Hepatocyte (in vitro differentiated cells): ENCODE measurements at places on chromosomes 6 and 20. TPM values are rescaled to one million over a fixed set of nuclear protein-coding genes. Genes with fewer than 3 reads are reported as not detected.
A peak's percentile ranks its signal among the peaks of the same experiment; 100 is the strongest.

TRIM40 gene
- 0.40 and 1.0 TPM in 2 replicates for total RNA-seq

ALDH8A1 gene
- 9.9 and 11.0 TPM in 2 replicates for total RNA-seq

OLIG3 gene
- not detected in 2 replicates for total RNA-seq

LIME1 gene
- 6.6 and 11.7 TPM in 2 replicates for total RNA-seq

ALDH5A1 gene
- total RNA-seq, result 15.3 and 16.8 TPM in 2 replicates

STX11 gene
- total RNA-seq, result 0.27 and 1.6 TPM in 2 replicates

CLVS2 gene
- total RNA-seq, result under 0.01 and 0.07 TPM in 2 replicates

ELOVL2 gene
- total RNA-seq, result 20.8 and 24.8 TPM in 2 replicates

TCP11 gene
- not detected in 2 replicates for total RNA-seq

STX7 gene
- total RNA-seq, result 39.3 and 41.3 TPM in 2 replicates

DNA sequence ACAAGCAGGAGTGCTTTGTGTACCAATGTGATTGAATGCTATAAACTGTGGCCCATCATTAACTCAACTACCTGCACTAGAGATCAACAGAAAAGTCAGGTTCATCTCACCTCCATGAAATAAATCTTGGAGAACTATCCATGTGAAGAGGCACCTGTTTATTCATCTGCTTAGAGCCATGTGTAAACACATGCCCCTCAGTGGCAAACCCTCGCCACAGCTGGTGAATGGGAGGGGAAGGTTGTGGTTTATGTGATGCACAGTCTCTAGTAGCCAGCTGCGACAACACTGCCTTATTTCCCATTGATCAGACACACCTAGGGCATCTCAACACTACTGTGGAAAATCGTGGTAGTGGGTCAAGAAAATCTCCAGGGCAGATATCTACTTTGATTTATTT, 640.2 kb downstream of the PTPRT start:
- no peak for DNase-seq
- H3K4me3 ChIP-seq, result no peak overlapping the region
- no peaks in the 10 kb centered on the region for H3K4me1 ChIP-seq
- H3K27me3 ChIP-seq, result peaks cover 15% of the 10 kb centered on the region

DNA sequence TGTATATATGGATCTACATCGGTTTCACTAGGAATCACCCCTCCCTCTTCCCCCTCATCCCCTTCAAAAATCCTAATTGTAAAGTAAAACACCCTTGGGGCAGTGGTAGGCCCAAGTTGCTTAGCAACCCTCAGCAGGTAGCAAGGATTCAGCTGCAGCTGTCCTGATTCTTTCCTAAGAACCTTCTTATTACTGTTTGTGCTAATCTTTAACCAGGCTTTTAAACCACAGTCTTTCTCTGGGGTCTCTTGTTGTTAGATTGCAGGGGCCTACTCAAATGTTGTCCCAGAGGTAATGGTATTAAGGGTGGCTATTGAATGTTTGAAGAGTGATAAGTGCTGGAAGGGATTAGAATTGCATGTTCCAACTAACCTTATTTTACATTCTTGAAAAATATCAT, 46.4 kb downstream of the PRL start:
- H3K4me3 ChIP-seq, result no peak overlapping the region
- DNase-seq, result peak; percentile 18
- peak overlapping the region; percentile 71 for H3K27ac ChIP-seq
- H3K27me3 ChIP-seq, result no peaks in the 10 kb centered on the region

DNA sequence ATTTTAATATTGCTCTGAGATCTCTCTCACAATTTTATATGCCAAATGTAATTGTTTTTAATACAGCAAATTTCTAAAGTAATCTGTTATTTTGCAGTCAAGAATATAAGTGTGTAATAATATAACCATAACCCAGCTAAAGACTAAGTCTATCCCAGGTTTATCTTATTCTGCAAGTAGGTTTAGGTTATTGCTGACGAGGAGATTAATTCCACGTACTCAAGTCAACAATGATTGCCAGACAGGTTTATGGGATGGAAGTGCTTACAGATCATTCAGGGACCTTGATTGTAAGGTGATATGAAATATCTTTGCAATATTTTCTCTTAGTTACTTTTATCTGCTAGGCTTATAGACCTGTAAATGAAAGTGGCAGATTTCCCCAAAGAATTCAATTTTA, 698.3 kb downstream of the HDGFL1 start:
- no peak overlapping the region for H3K4me3 ChIP-seq
- H3K27ac ChIP-seq, result no peak overlapping the region
- no peaks in the 10 kb centered on the region for H3K36me3 ChIP-seq
- no peaks in the 10 kb centered on the region for H3K4me1 ChIP-seq
- H3K27me3 ChIP-seq, result no peaks in the 10 kb centered on the region

GRCh38 chr20:13205425-13205824, 15.6 kb upstream of the ISM1 start:
- H3K4me3 ChIP-seq, result no peak overlapping the region
- DNase-seq, result no peak
- H3K27ac ChIP-seq, result no peak overlapping the region
- H3K4me1 ChIP-seq, result no peaks in the 10 kb centered on the region

DNA sequence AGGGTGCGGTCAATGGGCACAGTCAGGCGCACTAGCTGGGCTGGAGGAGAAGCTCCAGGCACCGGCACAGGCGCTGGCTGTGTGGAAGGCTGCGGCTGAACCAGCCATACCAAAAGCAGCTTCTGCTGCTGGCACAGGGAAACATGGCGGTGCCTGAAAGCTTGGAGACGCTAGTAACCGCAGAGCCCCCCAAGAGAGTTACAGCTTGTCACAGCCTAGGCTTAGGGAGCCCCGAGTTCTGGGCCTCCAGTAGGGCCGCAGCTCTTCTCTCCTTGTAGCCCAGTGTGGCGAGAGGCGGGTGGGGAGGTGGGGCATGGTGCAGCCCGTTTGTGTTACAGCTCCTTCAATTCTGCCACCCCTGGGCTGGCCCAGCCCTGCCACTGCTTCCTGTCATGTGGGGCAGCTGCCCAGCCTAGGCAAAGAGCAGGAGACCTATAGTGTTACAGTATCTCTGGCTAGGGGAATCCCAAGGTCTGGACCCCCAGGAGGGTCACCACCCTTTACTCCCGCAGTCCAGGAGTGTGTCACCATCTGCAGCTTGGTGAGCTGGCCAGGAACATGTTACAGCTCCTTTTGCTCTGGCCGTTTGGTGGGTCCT, 58.6 kb upstream of the MANEA start:
- no peak overlapping the region for H3K27ac ChIP-seq
- H3K27me3 ChIP-seq, result no peaks in the 10 kb centered on the region
- no peak for DNase-seq
- no peak overlapping the region for H3K4me3 ChIP-seq
- H3K4me1 ChIP-seq, result no peaks in the 10 kb centered on the region
- H3K36me3 ChIP-seq, result no peaks in the 10 kb centered on the region

DNA sequence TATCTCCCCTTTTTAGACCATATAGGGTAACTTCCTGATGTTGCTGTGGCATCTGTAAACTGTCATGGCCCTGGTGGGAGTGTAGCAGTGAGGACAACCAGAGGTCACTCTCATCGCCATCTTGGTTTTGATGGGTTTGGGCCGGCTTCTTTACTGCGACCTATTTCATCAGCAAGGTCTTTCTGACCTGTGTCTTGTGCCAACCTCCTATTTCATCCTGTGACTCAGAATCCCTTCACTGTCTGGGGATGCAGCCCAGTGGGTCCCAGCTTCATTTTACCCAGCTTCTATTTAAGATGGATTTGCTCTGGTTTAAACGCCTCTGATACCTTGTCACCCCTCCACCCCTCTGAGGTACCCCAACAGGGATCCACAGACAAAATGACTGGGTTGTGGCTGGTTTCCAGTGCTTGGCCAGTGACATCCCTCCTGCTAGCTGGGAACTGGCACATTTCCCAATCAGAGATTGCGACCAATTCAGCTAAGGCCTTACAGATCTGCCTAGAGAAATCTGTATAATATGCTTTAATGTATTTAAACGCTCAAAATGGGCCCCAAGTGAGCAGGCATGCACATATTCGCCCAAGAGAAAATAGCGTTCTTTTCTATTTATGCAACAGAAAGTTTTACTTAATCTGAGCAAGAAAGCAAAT, 315.6 kb upstream of the QKI start:
- DNase-seq, result no peak
- no peaks in the 10 kb centered on the region for H3K36me3 ChIP-seq
- no peak overlapping the region for H3K27ac ChIP-seq
- no peak overlapping the region for H3K4me3 ChIP-seq
- H3K27me3 ChIP-seq, result no peaks in the 10 kb centered on the region

DNA sequence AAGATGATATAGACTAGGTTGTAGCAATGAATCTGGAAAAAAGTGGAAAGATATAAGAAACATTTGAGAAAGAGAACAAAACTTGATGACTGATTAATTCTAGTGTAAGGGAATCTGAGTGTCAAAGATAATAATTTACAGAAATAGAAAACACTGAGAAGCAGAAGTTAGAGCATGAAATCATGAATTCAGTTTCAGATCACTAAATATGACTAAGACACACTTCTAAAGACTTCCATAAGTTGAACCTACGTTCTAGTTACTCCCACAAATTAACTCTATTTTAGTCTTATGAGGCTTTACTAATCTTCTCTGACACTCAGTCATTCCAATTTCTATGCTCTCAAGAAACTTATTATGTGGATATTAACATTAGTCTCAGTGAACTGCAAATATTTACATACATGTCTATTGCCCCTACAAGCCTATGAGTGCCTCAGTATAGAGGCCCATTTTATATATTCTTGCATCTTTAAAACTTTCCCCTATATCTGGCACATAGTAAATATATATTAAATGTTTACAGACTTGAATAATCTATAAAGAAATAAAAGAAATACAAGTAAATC, 30.4 kb downstream of the IBTK start:
- no peak overlapping the region for H3K27ac ChIP-seq
- H3K27me3 ChIP-seq, result no peaks in the 10 kb centered on the region
- DNase-seq, result no peak

DNA sequence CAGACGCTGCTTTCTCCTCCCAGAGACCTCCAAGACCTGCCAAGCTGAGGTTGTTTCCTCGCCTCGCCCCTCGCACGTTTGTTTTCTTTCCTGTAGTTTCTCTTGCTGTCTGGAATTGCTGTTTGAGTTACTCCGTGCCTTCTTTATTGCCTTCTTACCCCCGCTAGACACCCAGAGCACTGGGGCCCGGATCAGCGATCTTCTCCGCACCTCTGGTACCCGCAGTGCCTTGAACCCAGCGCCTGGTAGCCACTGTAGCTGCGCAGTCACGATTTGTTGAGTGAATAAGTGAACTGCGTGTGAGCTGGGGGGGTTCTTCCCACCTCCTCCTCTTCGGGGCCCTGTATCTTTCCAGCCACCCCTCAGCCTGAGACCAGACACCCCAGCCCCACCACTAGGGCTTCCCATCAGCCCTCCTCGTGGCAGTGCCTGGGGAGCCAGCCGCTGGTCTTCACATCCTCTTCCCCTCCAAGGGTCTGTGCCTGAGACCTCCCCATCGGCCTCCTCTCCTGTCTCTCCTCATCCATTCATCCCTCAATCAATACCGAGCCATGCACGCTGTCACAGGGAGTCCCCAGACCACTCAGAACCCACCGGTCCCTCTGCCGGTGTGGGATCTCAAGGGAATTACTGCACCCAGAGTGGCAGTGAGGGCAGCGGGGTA, 849 bp upstream of the BMP7 start:
- H3K36me3 ChIP-seq, result no peaks in the 10 kb centered on the region
- peaks cover 26% of the 10 kb centered on the region for H3K27me3 ChIP-seq
- H3K4me1 ChIP-seq, result peaks cover 30% of the 10 kb centered on the region
- no peak for DNase-seq
- no peak overlapping the region for H3K27ac ChIP-seq

DNA sequence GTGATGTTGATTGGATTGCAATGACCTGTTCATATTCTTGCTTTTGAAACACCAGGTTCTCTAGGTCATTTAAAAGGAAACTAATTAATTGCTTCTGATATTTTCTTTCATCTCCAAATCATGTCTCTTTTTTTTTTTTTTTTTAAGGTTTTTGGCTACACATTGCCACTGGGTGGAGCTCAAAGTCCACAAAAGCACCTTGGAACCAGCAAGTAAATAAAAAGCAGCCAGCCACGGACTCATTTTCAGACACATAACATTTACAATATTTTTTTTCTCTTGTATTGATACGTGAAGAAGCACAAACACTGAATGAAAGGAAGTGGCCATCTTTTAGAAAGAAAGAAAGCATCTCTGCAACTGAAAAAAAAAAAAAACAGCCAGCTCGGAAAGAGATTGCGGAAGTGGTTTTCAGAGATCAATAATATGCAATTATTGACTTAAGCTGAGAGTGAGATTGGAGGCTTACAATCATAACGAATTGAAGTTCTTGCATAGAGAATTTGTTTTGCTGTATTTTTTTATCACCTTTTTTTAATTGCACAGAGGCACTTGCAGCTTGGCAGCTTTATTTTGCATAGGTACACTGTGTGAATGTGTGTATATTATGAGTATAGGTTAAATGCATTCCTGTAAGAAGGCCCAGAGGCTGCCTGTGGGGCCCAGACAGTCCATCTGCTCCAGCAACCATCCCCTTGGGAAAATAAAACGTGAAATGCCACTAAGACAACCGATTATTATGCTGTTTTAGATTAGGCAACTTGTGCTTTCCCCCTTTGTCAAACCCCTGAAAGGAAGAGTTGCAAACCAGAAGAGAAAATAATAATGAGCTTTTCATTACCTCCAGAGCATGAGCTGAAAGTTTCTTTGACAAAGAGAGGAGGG, 28.2 kb downstream of the CGA start:
- H3K4me3 ChIP-seq, result no peak overlapping the region
- no peaks in the 10 kb centered on the region for H3K36me3 ChIP-seq
- H3K27me3 ChIP-seq, result no peaks in the 10 kb centered on the region
- DNase-seq, result peak; percentile 68
- no peak overlapping the region for H3K27ac ChIP-seq

GRCh38 chr6:6405031-6405430, 84.6 kb upstream of the F13A1 start:
- no peaks in the 10 kb centered on the region for H3K4me1 ChIP-seq
- no peak overlapping the region for H3K27ac ChIP-seq
- H3K4me3 ChIP-seq, result no peak overlapping the region
- DNase-seq, result peak; percentile 24

GRCh38 chr20:61719691-61720347, 345.9 kb downstream of the TAF4 start:
- no peak for DNase-seq
- H3K36me3 ChIP-seq, result no peaks in the 10 kb centered on the region
- no peak overlapping the region for H3K27ac ChIP-seq
- no peaks in the 10 kb centered on the region for H3K4me1 ChIP-seq

GRCh38 chr20:19725814-19726525, 32.1 kb upstream of the RIN2 start:
- H3K27me3 ChIP-seq, result no peaks in the 10 kb centered on the region
- no peak overlapping the region for H3K4me3 ChIP-seq
- no peak overlapping the region for H3K27ac ChIP-seq
- H3K4me1 ChIP-seq, result no peaks in the 10 kb centered on the region
- no peak for DNase-seq

GRCh38 chr20:11551479-11551878, 366.2 kb upstream of the BTBD3 start:
- H3K4me3 ChIP-seq, result no peak overlapping the region
- no peaks in the 10 kb centered on the region for H3K36me3 ChIP-seq
- no peak overlapping the region for H3K27ac ChIP-seq

- H3K36me3 ChIP-seq, result peaks cover 9% of the 10 kb centered on the region
- H3K4me3 ChIP-seq, result no peak overlapping the region
- DNase-seq, result no peak
- H3K27me3 ChIP-seq, result no peaks in the 10 kb centered on the region
- no peaks in the 10 kb centered on the region for H3K4me1 ChIP-seq
These were observed 77.1 kb downstream of the GFRA4 start for GRCh38 chr20:3586093-3586492.

GRCh38 chr6:128144320-128144719, 243.5 kb upstream of the THEMIS start:
- H3K27ac ChIP-seq, result no peak overlapping the region
- H3K4me1 ChIP-seq, result no peaks in the 10 kb centered on the region
- no peaks in the 10 kb centered on the region for H3K36me3 ChIP-seq
- H3K27me3 ChIP-seq, result no peaks in the 10 kb centered on the region

GRCh38 chr6:143745166-143746133, 67.7 kb downstream of the PHACTR2 start:
- H3K27me3 ChIP-seq, result no peaks in the 10 kb centered on the region
- peaks cover 72% of the 10 kb centered on the region for H3K4me1 ChIP-seq
- peak overlapping the region; percentile 79 for H3K27ac ChIP-seq
- no peaks in the 10 kb centered on the region for H3K36me3 ChIP-seq
- peak; percentile 80 for DNase-seq
- H3K4me3 ChIP-seq, result no peak overlapping the region
